ENCODE measurements at places on chromosomes 12 and 14.

GRCh38 chr14:100538351-100539002 is 48.7 kb downstream of the BEGAIN start:
- peak; percentile 33 for DNase-seq

DNA sequence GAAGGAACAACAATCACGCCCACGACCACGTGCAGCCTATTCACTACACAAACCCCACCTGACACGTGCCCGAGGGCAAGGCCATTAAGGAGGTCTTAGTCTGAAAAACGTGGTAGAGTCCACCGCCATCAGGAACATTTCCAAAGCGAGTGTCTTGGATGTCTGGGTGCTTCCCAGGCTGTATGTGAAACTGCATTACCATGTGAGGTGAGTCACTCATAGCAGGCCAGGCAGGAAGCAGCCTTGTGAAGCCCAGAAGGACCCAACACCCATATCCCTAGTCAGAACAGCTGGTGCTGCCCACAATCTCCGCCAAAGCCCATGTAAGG is 3.3 kb upstream of the KRT79 start:
- DNase-seq = no peak

DNA sequence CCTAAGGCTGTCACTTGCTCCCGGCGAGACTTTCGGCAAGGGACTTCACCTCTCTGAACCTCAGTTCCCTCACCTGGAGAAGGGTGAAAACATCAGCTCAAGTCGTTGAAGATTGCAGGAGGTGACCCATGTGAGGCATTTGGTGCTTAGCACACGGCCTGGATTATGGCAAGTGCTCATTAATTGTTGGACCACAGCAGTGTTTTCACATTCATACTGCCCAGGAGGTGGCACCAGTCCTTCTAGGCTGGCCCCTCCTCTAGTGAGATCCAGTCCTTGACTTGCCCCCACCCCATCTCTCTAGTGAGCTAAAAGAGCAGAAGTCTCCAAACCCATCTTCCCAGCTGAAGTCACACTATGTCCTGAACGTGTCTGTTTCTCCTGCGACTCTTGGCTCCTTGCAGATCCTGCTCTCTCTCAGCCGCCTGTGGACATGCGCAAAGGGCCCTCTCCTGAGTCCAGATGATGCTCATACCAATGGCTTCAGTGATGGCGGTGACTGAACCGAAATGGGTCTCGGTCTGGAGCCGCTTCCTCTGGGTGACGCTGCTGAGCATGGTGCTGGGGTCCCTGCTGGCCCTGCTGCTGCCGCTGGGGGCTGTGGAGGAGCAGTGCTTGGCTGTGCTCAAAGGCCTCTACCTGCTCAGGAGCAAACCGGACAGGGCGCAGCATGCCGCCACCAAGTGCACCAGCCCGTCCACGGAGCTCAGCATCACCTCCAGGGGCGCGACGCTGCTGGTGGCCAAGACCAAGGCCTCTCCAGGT is 1.6 kb downstream of the FICD start:
- DNase-seq = no peak

DNA sequence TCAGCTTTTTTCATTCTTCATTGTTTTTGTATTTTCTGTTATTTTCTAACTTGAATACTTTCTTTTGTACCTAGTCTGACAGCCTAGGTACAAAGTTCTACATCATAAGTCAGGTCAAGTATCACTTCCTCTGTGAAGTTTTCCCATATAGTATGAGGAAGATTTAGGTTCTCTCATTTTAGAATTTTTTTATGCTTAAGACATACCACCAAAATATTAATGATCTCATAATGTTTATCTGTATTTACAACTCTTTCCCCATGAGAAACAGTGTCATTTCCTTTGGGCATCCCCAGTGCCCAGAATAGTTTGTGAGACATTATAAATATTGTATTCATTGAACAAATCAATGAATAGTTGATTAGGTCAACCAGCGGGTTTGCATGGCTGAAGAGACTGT is 3.1 kb upstream of the ATF7IP start:
- DNase-seq = peak; percentile 55

DNA sequence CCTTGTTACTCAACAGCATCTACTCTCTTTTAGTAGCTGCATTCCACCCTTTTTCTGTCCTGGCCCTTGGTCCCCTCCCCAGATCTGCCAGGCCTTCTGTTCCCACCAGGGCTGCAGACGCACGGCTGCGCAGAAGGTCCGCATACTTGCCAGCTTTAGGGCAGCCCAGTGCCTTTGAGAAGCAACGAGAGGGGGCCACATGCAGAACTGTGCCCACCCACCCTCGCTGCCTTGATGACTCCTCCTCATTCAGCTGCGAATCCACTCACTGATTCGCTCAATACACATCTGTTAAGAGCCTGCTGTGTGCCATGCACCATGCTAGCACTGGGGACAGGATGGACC is 39.2 kb downstream of the PRIMA1 start:
- DNase-seq = no peak

- DNase-seq = no peak
Measured at GRCh38 chr12:80821513-80822000, 104.8 kb downstream of the MYF5 start.

- no peak for DNase-seq
Measured at GRCh38 chr12:15276088-15276698, 46.1 kb upstream of the PTPRO start.

GRCh38 chr12:122834104-122834920 is 945 bp upstream of the HIP1R start:
- DNase-seq = peak; percentile 55

- no peak for DNase-seq
Measured at GRCh38 chr14:88815980-88816379, 8.5 kb upstream of the TTC8 start.

- no peak for DNase-seq
Measured at GRCh38 chr14:22542360-22542759, 46.7 kb downstream of the DAD1 start.

GRCh38 chr14:99207456-99207855 is 64.5 kb downstream of the BCL11B start:
- DNase-seq = no peak

Data from GM20000 (cell line).